ENCODE measurements at places on chromosomes 5 and 9.
A peak's percentile ranks its signal among the peaks of the same experiment; 100 is the strongest.

DNA sequence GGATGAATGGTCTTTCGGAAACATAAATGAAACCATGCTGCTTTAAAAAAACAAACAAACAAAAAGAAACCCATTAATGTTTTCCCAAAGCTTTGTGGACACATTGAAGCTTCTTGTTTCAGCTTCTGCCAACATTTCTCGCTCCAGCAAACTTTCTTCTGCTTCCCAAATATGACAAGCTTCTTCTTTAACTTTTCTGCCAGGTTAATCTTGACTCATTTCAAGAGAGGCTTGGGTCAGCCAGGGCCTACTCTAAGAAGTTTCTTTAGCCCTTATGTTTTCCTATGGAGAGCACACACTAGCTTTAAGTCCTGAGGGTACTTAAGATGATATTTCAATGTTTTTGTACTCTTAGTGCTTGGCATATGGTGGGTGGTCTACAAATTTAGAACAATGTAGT is 6.1 kb downstream of the ANXA1 start:
- DNase-seq: no peak

GRCh38 chr9:4021621-4022213 is 278.2 kb downstream of the GLIS3 start:
- DNase-seq: no peak

- DNase-seq: no peak
Measured at GRCh38 chr5:65292196-65292595, 189.5 kb downstream of the ADAMTS6 start.

DNA sequence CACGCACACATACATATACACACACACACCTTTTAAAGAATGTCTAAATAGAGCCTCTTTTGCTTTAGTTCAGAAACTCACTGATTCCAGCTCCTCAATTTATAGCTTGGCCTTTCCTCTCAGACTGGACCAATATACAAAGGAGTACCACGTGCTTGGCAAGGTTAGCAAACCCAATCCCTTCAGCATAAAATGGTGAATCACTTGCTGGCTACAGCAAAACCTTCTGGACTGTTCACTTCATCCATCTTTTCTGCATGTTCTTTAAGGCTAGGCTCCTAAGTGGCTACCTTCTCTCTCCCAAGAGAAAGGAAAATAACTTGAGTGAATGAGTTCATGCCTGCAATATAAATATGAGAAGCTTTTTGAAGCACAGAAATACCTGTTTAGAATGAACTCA is 109.7 kb downstream of the LPAR1 start:
- DNase-seq: no peak

DNA sequence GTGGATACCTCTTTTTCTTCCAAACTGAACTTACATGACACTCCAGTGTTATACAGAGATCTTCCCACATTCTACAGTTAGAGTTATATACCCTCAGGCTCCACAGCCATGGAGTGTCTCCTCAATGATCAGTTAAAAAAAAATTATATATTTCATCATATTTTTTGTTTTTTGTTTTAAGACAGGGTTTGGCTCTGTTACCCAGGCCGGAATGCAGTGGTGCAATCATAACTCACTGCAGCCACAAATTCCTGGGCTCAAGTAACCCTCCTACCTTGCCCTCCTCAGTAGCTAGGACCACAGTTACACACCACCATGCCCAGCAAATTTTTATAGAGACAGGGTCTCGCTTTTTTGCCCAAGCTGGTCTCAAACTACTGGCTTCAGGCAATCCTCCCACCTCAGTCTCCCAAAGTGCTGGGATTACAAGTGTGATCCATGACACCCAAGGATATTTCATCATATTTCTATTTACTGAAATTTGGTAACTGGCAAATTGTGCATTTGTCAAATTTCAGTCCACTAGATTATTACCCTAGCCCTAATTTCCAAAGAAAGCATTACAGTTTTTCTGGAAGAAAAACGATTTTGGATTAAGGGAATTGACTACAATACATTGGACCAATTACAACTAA is 18.1 kb upstream of the SCAI start:
- no peak for DNase-seq

- DNase-seq: no peak
Measured at GRCh38 chr9:108640230-108640629, 215.6 kb downstream of the ACTL7B start.

- no peak for DNase-seq
Measured at GRCh38 chr5:139984816-139985215, 58.3 kb downstream of the NRG2 start.

GRCh38 chr5:168939156-168939800 is 360.1 kb upstream of the PANK3 start:
- DNase-seq: no peak

DNA sequence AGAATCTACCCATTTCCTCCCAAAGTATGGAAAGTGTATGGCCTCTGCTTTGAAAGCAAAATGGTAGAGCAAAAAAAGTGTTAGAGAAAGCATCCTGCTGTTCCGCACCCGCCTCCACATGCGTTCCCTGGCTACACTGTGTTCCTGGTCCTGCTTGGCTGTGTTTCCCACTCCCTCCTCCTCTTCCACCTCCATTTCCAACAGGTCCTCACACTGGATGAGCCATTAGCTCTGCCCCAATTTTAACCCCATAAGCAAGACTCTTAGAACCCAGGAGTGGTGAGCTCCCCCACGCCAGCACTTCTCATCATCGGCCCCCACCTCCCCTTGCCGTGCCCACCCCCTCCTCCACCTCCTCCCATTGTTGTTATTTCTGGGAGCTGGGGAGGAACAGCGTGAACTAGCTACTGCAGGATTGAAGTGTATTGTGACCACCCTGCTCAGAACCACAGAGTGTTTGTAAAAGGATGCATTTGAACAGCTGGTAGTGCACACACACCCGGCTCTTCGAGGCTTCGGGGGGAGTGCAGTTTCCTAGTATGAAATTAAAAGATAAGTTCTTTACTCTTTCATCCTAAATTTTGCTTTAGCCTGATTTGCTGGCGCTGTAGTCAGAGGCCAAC is 120.0 kb downstream of the PDZD2 start:
- DNase-seq: no peak

- no peak for DNase-seq
Measured at GRCh38 chr5:149675610-149676201, 54.4 kb upstream of the PPARGC1B start.

- DNase-seq: no peak
Measured at GRCh38 chr9:107484117-107484723, 5.3 kb downstream of the KLF4 start.

DNA sequence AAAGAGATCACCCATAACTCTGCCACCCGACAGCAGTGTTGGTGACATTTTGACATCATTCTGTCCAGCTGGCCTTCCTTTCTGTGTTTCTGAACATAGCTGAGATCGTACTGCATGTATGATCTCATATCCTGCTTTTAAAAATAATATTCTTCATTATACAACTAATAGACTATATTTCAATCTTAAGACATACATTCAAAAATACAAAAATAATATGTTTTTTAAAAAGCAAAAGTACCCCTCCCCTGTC is 47.7 kb upstream of the RPL26L1 start:
- DNase-seq: no peak

GRCh38 chr5:96004087-96004486 is 42.4 kb upstream of the ELL2 start:
- DNase-seq: no peak

- no peak for DNase-seq
Measured at GRCh38 chr5:171841984-171842776, 56.6 kb downstream of the SMIM23 start.

GRCh38 chr9:16333691-16334090 is 536.8 kb downstream of the BNC2 start:
- DNase-seq: no peak

DNA sequence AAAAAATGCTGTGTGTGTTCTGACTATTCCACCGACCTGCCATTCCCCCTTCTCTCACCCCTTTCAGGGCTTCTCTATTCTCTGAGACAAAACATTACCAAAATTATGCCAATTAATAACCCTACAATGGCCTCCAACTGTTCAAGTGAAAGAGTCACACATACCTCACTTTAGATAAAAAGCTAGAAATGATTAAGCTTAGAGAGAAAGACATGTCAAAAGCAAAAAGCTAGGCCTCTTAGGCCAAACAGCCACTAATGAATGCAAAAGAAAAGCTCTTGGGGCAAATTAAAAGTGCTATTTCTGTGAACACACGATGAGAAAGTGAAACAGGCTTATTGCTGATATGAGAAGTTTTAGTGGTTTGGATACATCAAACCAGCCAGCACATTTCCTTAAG is 279.6 kb upstream of the GRAMD2B start:
- DNase-seq: no peak

- DNase-seq: peak; percentile 71
Measured at GRCh38 chr5:175517824-175518450, 39.6 kb downstream of the SFXN1 start.

DNA sequence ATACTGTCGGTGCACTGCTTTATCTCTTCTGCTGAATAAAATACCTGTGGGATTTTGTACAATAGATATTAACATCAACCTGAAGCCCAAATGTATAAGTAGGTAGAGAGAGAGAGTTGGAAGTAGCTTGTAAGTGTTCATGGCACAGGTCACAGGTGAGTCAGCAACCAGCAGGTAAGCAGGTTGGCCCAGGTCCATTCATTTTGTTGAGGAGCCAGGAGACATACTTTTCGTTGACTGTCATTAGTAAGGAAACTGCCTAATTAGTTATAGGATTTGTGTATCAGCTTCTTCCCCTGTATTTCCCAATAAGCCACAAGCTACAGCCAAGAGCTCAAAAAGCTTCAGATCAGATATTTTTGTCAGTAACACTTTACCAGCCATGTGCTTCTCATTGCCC is 650.8 kb downstream of the IRX1 start:
- no peak for DNase-seq

DNA sequence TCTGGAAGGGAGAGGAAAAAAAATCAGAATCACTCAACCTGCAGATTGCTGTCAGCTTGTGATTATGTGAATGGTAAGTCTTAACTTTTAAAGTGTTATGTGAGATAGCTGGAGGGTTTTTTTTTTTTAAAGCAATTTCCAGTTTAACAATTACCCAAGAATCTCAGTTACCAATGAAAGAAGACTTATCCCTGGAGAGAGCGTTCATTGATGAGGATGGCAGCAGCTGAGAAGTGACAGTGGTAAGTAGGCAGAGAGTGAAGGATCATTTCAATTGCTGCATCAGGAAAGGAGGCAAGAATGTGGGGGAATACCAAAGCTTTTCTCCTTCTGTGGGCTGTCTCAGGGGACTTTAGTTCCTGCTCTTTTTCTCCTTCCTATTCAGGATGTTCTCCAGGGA is 370.2 kb upstream of the C9orf72 start:
- DNase-seq: no peak

DNA sequence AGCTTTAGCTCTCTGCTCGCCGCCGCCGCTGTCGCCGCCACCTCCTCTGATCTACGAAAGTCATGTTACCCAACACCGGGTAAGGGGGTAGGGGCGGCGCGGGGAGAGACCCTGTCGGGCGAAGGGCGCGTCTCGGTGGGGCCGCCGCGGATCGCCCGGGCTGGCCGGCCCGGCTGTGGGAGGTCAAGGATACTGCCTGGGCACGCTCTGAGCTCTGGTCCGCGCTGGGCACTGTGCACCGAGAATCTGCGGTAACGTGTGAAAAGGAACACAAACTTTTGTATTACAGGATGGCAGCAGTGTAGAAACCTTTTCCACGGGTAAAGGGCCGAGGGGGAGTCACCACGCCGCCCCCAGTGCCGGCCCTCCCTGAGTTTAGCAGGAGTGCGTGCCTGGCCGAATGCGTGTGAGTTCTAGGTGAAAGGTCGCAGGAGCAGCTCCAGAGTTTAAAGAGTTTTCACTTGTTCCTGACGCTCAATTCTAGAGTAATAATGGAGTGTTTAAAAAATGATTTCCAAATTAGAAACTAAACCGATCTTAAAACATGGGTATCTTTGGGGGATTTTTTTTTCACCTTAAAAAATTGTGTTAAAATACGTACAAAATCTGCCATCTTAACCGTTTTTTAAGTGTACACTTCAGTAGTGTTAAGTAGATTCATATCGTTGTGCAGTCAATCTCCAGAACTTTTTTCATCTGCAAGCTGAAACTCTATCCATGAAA is at the start of gene HSDL2:
HSDL2 (plus strand) TSS at position 7 of the 723 bp plus-strand sequence; CDS start at position 63, 56 bp downstream.
- no peak for DNase-seq

- no peak for DNase-seq
Measured at GRCh38 chr5:132480042-132480441, 10.5 kb downstream of the IRF1 start.

GRCh38 chr5:171893290-171893886 is 107.8 kb downstream of the SMIM23 start:
- no peak for DNase-seq

DNA sequence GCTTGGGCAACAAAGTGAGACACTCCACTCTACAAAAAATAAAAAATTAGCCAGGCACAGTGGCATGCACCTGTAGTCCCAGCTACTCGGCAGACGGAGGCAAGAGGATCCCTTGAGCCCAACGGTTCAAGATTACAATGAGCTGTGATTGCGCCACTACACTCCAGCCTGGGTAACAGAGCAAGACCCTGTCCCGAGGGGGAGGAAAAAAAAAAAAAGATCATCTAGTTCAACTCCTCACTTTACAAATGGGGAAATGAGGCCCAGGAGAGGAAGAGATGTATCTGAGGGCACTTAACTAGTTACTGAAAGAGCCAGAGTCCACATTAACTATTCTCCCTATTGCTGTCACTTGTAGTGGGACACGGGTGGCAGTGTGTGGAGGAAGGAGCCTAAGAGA is 13.8 kb downstream of the PDCL start:
- DNase-seq: no peak

GRCh38 chr9:128920381-128921058 is at the start of gene PHYHD1:
Gene PHYHD1 (plus strand): TSS chr9:128920982. CDS start chr9:128922324, 1,342 bp downstream.
- DNase-seq: no peak

- no peak for DNase-seq
Measured at GRCh38 chr9:16960084-16960483, 89.6 kb upstream of the BNC2 start.

- DNase-seq: no peak
Measured at GRCh38 chr5:58019614-58020013, 440.3 kb downstream of the PLK2 start.

GRCh38 chr5:132813599-132814502 is 749 bp downstream of the SOWAHA start:
- DNase-seq: no peak

DNA sequence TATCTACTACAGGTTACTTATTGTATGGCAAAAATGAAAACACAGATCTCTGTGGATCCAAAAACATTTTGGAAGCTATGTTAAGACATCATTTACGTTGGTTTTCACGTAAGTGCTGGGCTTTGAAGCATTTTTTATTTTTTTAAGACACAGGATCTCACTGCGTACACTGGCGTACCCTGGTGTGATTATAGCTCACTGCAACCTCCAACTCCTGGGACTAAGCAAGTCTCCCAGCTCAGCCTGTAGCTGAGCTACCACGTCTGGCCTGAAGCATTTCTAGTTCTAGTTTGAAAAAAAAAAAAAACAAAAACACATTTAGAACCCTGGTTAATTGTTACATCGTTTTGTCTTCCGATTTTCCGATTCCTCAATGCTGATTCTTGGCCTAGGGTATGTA is 131.3 kb downstream of the AOPEP start:
- no peak for DNase-seq

DNA sequence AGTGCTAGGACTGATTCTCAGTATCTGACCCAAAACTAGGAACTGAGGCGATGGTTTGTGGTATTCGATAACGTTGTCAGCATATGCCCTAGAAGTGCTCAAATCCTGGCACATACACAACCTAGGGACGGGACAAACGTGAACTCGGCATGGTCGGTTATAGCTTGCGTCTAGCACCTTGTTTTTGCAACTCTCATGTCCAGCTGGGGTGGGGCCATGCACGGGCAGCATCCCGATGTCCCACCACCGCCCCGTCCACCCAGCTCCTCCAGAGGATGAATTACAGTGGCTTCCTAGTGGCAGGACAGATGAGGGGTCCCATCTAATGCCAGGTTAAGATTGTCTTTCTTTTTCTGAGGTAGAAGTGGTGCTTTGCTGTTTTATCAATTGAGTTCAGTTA is 31.6 kb downstream of the PROP1 start:
- DNase-seq: no peak

All from stimulated activated CD4-positive, alpha-beta T cell treated with anti-CD3 and anti-CD28 coated beads, TNF-alpha, amount 100 ng/mL, for 48 hours (primary cell).